Activated CD4-positive, alpha-beta T cell treated with anti-CD3 and anti-CD28 coated beads, Interleukin-2, amount 50 U/mL, for 24 hours (primary cell): ENCODE measurements at places on chromosomes 4 and X.

GRCh38 chr4:147901388-147901787 lies 169.5 kb downstream of the ARHGAP10 start:
- DNase-seq, result no peak

GRCh38 chr4:128462103-128462783 lies 174.6 kb upstream of the PGRMC2 start:
- DNase-seq, result no peak

DNA sequence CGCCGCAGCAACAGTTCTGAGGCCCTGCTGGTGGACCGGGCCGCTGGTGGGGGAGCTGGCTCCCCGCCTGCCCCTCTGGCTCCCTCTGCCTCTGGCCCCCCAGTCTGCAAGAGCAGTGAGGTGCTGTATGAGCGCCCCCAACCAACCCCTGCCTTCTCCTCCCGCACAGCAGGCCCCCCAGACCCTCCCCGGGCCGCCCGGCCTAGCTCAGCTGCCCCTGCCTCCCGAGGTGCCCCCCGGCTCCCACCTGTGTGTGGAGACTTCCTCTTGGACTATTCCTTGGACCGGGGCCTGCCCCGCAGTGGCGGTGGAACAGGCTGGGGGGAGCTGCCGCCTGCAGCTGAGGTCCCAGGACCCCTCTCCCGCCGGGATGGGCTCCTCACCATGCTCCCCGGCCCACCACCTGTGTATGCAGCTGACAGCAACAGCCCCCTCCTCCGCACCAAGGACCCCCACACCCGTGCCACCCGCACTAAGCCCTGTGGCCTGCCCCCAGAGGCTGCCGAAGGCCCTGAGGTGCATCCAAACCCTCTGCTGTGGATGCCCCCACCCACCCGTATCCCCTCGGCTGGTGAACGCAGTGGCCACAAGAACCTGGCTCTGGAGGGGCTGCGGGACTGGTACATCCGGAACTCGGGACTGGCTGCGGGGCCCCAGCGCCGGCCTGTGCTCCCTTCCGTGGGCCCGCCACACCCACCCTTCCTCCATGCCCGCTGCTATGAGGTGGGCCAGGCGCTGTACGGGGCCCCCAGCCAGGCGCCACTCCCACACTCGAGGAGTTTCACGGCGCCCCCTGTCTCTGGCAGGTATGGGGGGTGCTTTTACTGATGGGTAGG lies 6.3 kb downstream of the PRAF2 start:
- DNase-seq, result no peak

DNA sequence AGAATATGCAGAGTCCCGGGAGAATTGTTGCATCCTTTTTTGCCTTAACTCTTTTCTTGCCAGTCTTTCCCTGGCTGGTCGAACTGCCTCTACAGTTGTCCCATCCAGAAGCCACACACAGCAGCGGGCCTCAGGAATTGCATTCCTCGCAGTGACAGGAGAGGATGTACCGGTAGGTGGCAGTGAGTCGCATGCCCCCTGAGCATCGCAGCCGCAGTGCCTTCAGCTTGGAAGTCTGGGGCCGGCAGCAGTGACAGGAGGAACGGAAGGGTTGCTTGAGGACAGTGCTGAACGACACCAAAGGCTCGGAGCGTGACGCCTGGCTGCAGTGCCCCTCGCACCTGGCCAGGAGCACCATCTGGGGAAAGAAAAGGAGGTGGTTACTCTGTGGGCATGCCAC lies 23.5 kb downstream of the NDP start:
- no peak for DNase-seq

- no peak for DNase-seq
These were observed 29.6 kb downstream of the DOCK11 start for GRCh38 chrX:118525174-118525730.

DNA sequence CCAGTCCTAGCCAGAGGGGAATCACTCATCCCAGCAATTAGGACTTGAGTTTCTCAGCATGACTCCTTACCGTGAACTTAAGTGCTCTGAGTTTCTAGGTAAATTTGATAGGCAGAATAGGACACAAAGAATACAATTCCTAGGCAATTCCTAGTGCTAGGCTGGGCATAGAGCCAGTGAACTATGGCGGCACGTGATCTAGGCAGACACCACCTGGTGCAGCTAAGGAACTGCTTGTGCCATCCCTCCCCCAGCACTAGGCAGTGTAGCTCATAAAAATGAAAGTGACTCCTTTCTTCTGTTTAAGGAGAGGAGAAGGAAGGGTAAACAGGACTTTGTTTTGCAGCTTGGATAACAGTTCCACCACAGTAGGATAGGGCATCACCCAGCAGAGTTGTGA lies 736.3 kb upstream of the PCDH7 start:
- DNase-seq, result no peak

DNA sequence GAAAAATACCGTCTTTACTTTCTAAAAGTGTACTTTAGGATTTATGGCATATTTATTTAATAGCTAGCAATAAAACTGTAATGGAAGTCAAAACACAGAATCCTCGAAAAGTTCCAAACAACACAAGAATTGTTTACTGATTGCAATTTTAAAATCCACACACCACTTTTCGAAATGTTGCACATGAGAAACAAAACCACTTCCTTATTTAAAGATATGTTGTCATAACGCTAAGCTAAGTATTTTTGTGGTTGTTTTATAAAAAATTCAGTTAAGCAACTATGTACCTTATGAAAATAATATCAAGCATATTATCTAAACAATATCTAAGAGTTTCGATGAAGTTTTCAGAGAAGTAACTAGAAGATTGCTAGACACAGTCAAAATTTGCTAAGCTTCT lies 344 bp downstream of the TMPRSS11D start:
- DNase-seq, result no peak

DNA sequence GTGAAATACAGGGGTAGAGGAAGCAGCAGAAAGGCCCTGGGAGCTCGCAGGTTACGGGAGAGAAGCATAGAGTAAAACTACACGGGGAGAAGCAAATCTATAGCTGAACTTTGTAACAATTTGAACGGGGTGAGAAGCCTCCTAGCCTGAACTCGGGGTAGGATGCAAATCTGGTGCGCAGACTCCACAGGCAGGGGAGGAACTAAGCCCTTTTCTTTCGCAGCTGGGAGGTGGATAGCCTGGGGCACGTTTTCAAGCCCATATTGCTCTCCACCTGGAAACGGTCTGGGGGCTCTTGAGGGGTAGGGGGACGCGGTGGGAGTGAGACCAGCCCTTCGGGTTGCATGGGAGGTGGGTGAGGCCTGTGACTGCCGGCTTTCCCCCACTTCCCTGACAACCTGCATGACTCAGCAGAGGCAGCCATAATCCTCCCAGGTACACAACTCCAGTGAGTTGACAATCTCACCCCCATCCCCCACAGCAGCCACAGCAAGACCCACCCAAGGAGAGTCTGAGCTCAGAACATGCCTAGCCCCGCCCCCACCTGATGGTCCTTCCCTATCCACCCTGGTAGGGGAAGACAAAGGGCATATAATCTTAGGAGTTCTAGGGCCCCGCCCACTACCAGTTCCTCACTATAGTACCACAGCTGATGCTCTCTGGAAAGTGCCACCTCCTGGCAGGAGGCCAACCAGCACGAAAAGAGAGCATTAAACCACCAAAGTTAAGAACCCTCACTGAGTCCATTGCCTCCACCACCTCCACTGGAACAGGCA lies 29.9 kb downstream of the SOWAHB start:
- DNase-seq, result no peak

DNA sequence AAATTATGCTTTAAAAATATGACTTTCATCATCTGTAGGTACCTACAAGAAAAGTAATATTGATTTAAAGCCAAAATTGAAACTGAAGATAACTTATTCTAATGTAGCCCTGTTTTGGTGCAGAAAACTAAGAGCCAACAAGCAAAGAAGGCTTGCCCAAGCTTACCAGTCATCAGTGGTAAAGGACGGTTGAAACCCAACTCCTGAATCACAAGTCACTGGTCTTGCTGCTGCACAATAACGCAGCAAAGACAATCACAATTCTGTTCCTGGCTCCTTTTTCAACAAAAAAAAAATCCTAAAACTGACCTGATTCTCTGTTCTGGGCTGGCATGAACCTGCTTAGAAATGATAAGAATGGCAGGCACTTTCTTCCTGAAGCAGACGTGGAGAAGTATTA lies 34.5 kb downstream of the WDFY3 start:
- no peak for DNase-seq

- no peak for DNase-seq
These were observed 75.8 kb downstream of the STIM2 start for GRCh38 chr4:26936284-26937065.

- no peak for DNase-seq
These were observed 1250.7 kb downstream of the RAPGEF2 start for GRCh38 chr4:160353548-160353947.

DNA sequence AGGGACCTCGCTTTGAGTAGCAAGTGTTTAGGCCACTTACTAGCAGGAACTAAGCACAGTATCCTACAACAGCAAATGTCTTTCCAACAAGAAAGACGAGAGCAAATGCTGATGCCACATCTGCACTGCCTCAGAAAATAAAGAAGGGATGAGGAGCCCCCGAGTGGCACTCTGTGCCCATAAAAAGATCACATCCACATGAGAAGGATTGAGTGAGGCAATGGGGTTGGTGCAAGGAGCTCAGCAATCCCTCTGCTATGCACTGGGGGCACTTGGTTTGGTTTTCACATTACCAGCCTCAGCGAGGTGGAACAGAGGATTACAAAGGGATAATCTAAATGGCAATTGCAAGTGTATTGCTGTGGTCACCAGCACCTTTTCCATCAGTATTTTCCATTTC lies 252.8 kb upstream of the SLC7A11 start:
- DNase-seq, result no peak

DNA sequence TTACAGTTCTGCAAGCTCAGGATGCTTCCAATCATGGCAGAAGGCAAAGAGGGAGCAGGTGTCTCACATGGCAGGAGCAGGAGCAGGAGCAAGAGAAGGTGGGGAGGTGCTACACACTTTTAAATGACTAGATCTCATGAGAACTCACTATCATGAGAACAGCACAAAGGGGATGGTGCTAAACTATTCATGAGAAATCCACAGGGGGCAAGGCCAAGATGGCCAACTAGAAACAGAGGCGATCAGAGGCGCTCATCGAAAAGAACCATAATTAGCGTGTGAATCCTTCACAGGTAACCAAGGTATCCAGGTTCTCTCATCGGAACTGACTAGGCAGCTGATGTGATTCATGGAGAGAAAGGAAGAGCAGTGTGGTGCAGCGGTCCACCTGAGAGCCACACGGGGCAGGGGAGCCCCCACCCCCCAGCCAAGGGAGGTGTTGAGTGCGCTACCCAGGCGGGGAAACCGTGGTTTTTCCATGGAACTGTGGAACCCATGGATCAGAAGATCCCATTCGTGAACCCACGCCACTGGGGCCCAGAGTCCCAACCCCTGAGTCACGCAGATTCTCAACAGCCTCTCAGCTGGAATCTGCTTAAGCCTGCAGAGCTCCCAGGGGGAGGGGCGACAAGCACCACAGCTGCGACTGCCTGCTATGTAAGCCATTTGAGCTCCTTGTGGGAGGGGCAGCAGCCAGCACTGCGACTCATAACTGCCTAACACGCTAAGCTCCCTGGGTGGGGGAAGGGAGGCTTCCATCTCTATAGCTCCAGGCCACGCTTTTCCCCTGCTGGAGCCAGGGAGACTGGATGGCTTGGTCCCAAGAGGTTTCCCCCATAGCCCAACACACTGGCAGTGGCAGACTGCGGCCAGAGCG lies 46.7 kb downstream of the FGF16 start:
- DNase-seq, result no peak

DNA sequence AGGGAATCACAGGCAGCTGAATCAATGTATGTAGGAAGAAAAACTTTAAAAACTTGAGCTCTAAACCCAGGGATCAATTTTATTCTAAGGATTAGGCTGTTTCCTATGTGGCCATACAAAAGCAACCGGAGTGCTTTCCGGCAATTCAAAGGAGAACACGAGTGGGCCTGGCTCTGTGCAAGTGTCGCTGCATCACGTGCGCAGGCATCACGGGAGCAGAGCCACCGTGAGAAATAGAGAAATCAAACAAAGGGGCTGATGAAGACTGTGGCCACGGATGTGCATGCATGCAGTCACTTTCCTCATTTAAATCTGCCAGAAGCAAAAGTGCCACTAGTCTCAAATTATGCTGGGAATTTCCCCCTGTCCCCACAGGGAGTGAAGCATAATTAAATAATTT lies 196.9 kb downstream of the NSUN7 start:
- DNase-seq, result no peak

- DNase-seq, result no peak
These were observed 120.0 kb upstream of the SORBS2 start for GRCh38 chr4:185931986-185932385.

- no peak for DNase-seq
These were observed 723 bp downstream of the NKX6-1 start for GRCh38 chr4:84498203-84498934.

DNA sequence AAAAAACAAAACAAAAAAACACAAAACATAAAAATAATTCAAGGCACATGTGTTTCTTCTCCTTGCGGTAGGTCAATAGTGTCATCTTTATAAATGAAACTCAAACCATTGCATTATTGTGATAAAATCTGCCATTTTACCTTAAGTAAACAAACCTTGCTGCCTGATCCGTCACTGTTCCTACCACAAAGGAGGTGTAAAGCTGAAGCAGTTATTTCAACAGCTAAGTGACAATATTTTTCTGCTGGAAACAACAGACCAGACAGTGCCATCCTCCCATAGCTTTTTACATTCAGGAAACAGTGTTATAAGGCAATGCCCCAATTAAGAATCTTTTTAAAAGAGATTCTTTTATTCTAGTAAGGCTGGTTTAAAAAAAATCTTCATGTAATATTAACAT lies 242.7 kb downstream of the PPP1R2C start:
- DNase-seq, result no peak

DNA sequence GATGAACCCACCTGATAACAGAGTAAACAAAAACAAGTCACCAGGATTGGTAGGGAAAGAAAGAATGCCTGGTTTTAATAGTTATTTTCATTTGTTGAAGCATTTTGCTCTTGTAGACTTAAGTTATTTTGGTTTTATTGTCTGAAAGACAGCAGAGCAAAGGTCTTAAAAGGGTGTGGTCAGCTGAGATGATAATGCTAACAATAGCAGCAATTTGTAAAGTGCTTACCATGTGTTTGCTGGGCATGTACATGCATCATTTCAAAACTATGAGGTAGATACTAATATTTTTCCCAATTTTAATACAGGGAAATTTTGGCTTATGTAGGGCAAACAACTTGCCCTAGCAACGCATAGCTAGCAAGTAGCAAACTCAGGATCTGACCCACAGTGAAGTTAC lies 46.8 kb upstream of the SLC10A4 start:
- no peak for DNase-seq

DNA sequence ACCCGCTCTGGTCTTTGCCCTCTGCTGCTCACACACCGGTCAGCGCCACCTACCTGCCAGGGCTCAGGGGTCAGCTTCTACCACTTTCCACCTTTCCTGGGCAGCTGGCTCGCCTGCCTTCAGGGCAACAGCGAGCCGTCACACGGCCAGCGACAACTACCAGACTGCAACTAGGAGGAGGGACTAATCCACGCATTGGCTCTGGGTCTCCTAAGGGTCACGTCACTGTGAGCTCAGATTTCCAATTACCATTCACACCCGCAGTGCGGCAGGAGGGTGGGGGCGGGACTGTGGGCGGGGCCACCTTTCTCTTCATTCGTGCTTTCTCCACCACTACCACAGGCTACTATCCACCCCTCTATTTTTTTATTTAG lies at the start of gene BEX5:
BEX5 (minus strand) TSS at position 172 of the 374 bp plus-strand sequence. CDS start 1,712 bp downstream, outside the sequence.
- peak; percentile 9 for DNase-seq

- no peak for DNase-seq
These were observed 198.9 kb upstream of the LDB2 start for GRCh38 chr4:17097362-17097761.
